Activated T-cell treated with anti-CD3 and anti-CD28 coated beads, Interleukin-2, amount 50 U/mL, for 72 hours (primary cell): ENCODE measurements at places on chromosomes 13 and 19. TPM values are rescaled to one million over a fixed set of nuclear protein-coding genes. Genes with fewer than 3 reads are reported as not detected.

STAP2 gene
- 8.3 TPM for total RNA-seq

DNA sequence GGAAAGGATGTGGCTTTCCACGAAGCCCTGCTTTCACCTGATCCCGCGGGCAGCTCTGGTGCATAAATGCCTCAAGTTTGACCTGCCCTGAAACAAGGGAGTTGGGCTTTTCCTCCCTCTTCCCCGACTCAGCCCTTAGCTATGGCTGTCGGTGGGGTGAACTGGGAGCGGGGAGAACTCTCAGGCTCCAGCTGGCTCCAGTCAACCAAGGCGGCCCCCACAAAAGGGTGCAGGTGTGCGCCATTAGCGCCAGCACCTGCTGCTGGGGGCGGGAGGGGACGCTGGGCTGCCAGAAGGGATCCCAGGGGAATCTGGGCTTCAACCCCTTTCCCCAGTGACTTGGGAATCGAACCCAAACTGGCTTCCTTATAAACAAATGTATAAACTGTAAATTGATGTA is 7.1 kb upstream of the DHRS12 start:
- no peak overlapping the region for H3K4me3 ChIP-seq
- no peak for DNase-seq
- H3K27me3 ChIP-seq: no peaks in the 10 kb centered on the region
- H3K36me3 ChIP-seq: peaks cover 3% of the 10 kb centered on the region
- H3K27ac ChIP-seq: no peak overlapping the region

KISS1R gene
- total RNA-seq: 3.6 TPM

DNA sequence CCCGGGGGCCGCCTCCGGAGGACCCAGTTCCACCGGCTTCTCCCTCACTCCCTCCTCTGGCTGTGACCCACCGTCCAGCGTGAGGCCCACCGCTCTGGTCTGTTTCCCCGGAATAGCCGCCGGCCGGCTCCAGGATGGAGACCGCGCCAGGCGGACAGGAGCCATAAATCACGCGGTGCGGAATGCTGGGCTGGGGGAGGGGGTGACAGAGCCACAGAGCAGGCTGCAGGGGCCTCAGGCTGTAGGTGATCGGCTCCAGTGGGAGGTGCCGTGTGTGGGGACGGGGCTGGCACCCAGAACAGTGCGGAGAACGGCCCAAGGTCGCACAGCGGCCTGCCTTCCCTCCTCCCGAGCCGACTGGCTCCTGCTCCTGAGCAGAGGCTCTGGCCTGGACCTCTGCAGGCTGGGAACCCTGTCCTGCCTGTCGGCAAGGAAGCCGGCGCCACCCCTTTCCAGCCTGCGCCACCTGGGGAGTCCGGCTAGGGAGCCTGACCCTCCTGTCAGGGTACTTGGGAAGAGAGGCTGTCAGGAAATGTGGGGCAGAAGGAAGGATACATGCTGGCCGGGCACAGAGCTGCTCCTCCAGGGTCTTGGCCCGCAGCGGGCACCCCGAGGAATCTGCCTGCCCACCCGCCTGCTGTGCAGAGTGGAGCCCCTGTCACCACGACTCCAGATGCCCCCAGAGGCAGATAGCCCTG is 8.3 kb downstream of the PIAS4 start:
- no peaks in the 10 kb centered on the region for H3K36me3 ChIP-seq
- DNase-seq: no peak
- peaks cover 11% of the 10 kb centered on the region for H3K4me1 ChIP-seq
- H3K27me3 ChIP-seq: no peaks in the 10 kb centered on the region
- H3K4me3 ChIP-seq: no peak overlapping the region

CEACAM8 gene
- total RNA-seq: not detected

ANKRD24 gene
- 2.8 TPM for total RNA-seq

DNA sequence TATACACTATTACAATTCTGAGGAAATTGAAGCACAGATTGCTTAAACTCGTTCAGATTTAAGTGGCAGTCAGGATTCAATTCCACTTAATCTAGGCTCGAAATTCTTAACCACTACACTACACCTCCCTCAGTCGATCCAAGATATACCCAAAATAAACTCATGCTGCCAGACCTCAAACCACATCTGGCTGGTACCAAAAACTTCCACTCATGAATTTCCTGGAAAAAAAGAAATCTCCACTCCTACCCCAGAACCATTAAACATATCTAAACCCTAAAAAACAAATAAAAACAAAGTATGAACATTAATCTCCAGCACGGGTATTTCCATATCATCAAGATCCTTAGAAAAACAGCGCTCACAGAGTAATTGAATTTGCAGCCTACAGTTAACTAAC is 1.1 kb downstream of the ZFP30 start:
- peak overlapping the region; percentile 99 for H3K4me3 ChIP-seq
- H3K27ac ChIP-seq: peak overlapping the region; percentile 96
- no peak for DNase-seq
- peaks cover 40% of the 10 kb centered on the region for H3K36me3 ChIP-seq
- H3K4me1 ChIP-seq: peaks cover 41% of the 10 kb centered on the region
- no peaks in the 10 kb centered on the region for H3K27me3 ChIP-seq

DNA sequence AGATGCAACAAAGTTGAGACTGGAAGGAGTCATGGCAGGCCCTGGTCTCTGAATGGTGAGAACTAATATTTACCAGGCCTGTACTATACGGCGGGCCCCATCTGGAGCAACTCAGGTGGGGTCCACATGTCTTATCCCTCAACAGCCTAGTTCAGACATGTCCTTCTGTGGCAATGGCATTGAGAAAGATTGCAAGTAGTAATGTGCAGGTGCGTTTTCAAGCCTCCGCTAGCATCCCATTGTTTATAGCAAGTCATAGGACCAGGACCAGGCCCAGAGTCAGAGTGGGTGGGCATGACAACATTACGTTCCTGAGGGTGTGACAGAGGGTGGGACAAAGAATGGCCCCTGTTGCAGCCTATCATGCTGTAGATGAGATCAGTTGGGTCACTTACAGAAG is 541.1 kb downstream of the EFNB2 start:
- H3K4me3 ChIP-seq: no peak overlapping the region
- H3K27me3 ChIP-seq: no peaks in the 10 kb centered on the region
- H3K36me3 ChIP-seq: no peaks in the 10 kb centered on the region
- H3K27ac ChIP-seq: no peak overlapping the region

DNA sequence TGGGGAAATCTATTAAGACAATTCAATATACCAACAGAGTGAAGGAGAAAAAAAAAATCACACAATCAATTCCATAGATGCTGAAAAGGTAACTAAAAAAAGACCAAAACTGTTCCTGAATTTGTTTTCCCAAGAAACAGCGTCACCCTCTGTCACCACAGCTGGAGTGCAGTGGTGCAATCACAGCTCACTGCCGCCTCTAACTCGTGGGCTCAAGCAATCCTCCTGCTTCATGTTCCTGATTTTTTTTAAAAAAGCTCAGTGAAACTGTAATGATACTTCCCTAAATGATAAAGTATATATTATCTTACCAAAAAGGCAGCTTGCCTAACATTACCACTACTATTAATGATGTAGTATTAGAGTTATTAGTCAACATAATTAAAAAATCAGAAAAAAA is 19.6 kb upstream of the ZFP14 start:
- H3K27me3 ChIP-seq: no peaks in the 10 kb centered on the region
- DNase-seq: no peak
- no peak overlapping the region for H3K27ac ChIP-seq
- no peaks in the 10 kb centered on the region for H3K4me1 ChIP-seq
- H3K36me3 ChIP-seq: peaks cover 74% of the 10 kb centered on the region

- DNase-seq: no peak
- no peak overlapping the region for H3K4me3 ChIP-seq
- H3K4me1 ChIP-seq: no peaks in the 10 kb centered on the region
- peaks cover 17% of the 10 kb centered on the region for H3K27me3 ChIP-seq
- H3K27ac ChIP-seq: no peak overlapping the region
These were observed 66.7 kb upstream of the MIR17HG start for GRCh38 chr13:91280801-91281200.

GRCh38 chr19:38062959-38063761 is 156.2 kb downstream of the SIPA1L3 start:
- no peak for DNase-seq
- no peaks in the 10 kb centered on the region for H3K27me3 ChIP-seq
- H3K36me3 ChIP-seq: no peaks in the 10 kb centered on the region
- H3K27ac ChIP-seq: no peak overlapping the region
- H3K4me1 ChIP-seq: peaks cover 20% of the 10 kb centered on the region

DNA sequence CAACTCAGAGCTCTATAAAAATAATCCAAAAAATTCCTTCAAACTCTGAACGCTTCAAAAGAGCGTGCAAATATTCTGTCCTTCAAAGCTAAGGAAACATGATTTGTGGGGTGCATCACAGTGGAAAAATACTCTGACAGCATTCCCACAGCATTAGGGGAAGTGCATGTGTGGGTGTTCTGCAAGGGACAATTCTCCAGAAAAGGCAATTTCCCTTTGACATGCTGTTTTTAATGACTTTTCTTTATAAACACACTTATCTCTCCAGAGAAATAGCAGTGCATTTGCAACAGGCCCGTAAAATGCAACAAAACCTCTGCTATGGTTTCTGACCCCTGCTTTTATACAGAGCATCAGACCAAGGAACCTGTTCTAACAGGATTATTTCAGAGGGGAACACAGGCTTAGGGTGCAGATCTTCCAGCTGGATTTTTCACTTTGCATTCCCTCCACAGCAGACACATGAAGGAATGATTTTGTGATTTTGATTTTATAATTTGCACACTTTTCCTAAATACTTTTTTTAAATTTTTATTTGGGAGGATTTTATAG is 42.6 kb downstream of the KL start:
- H3K4me1 ChIP-seq: no peaks in the 10 kb centered on the region
- H3K4me3 ChIP-seq: no peak overlapping the region
- no peaks in the 10 kb centered on the region for H3K27me3 ChIP-seq
- DNase-seq: no peak

OR4F17 gene
- total RNA-seq: not detected

DNA sequence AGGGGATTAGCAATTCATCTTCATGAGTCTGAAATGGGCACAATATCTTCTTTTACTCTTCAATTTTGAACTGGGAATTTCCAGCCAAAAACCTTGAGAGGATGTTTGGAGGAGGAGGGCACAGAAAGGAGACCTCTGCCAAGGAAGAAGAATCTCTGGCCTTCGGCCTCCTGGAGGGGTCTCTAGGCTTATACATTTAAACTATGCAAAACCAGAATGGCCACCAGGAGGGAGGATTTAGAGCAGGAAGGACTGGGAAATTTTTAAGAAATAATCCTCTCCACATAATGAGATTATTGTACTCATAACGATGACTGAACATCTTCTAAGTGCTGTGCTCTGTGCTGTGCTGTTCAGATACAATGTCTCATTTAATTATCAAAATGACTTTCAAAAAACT is 325.9 kb downstream of the NDFIP2 start:
- H3K27ac ChIP-seq: no peak overlapping the region
- no peak overlapping the region for H3K4me3 ChIP-seq
- DNase-seq: no peak
- no peaks in the 10 kb centered on the region for H3K27me3 ChIP-seq

SLC7A10 gene
- not detected for total RNA-seq

DNA sequence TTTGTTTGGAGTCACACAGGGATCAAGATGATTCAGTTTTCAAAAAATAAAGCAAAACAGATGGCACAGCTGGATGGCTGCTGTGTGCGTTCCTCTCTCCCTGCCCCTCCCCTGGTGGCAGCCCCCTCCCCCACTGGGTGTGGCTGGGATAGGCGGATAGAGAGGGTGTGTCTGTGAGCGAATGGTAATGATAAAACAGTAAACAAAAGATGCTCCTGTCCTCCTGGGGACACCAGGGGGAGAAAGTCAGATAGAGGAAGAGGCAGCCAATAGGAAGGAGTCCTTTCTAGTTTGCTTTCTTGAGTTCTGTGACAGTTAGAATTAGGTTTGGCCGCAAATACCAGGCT is 6.5 kb downstream of the TMEM255B start:
- peaks cover 26% of the 10 kb centered on the region for H3K27me3 ChIP-seq
- H3K27ac ChIP-seq: no peak overlapping the region
- no peaks in the 10 kb centered on the region for H3K36me3 ChIP-seq
- H3K4me1 ChIP-seq: no peaks in the 10 kb centered on the region
- no peak for DNase-seq

GRCh38 chr19:54271106-54271505 is 9.8 kb downstream of the LILRB2 start:
- no peak overlapping the region for H3K4me3 ChIP-seq
- DNase-seq: no peak
- H3K4me1 ChIP-seq: no peaks in the 10 kb centered on the region

KLK2 gene
- total RNA-seq: not detected

MCEMP1 gene
- total RNA-seq: not detected

ITGBL1 gene
- not detected for total RNA-seq

GRCh38 chr19:7533925-7534480 is 1.5 kb upstream of the PNPLA6 start:
- peak; percentile 85 for DNase-seq
- peak overlapping the region; percentile 93 for H3K27ac ChIP-seq
- H3K4me3 ChIP-seq: peak overlapping the region; percentile 94
- H3K27me3 ChIP-seq: no peaks in the 10 kb centered on the region

DNA sequence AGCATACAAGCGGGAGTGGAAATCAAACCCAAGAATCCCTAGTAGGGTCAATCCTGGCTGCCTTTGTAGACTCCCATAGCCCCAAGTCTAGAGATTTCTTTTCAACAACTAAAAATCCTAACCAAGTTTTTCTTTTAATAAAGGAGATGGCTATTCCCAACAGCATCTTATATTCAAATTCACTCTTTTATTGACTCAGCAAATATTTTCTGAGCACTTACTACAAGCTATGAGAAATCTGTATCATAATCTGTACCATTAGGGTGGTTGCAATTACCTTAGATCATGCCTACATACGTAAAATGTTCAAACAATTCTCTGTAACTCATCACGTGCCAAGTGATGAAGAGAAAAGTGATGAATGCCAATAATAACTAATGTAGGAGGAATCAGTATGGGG is 54.5 kb downstream of the LNX2 start:
- no peaks in the 10 kb centered on the region for H3K36me3 ChIP-seq
- no peak for DNase-seq

DNA sequence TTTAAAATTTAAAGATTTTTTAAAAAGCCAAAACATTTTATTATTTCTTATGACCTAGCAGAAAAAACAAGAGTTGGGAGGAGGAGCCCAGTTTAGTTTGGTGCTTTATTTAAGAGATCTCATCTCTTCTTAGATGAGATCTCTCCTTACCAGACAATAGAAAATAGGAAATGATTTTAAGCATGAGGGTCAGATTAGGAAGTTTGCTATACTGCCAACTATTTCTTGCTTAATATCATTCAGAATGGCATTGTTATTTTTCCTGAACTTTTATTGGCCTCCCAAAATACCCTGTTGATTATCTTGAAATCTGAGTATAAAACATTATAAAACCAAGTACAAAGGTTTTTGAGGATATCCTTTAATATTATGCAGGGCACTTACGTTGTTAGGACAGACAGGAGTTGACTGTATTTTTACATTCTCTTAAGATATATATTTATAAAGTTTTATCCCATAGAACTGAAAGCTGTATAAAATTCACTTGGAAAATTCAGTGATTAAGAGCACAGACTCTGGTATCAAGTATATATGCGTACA is 56.1 kb downstream of the DNAJC15 start:
- peaks cover 5% of the 10 kb centered on the region for H3K36me3 ChIP-seq
- peaks cover 37% of the 10 kb centered on the region for H3K4me1 ChIP-seq
- H3K27me3 ChIP-seq: no peaks in the 10 kb centered on the region
- DNase-seq: no peak
- no peak overlapping the region for H3K4me3 ChIP-seq

VSTM1 gene
- not detected for total RNA-seq
